NCI-H774 (cell line): ENCODE measurements at places on chromosomes 3 and 15.

- DNase-seq: no peak
Observed at GRCh38 chr3:195407531-195408409, 35.0 kb downstream of the ACAP2 start.

GRCh38 chr3:120162400-120162799, 68.2 kb upstream of the GSK3B start:
- DNase-seq: no peak

DNA sequence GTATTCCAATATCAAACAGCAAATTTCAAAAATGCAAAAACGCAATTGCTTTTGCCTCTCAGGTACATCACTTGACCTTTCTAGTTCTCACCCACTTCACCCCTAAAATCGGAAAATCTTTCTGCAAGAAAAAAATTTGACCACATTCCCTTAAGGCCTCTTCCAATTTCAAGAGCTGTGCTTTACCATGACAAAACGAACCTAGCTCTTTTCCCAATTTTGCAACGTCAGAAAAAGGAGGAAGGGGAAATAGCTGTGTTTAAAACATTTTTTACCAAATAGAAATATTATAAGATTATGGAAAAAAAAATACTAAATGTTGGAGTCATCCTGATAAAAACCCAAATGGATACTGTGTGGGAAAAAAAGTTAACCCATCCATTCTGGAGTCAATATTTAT, 1.1 kb upstream of the NR2C2 start:
- DNase-seq: no peak

GRCh38 chr15:31160297-31160696, 58.8 kb upstream of the TRPM1 start:
- no peak for DNase-seq

- DNase-seq: no peak
Observed at GRCh38 chr15:43423793-43424192, 52.9 kb downstream of the TUBGCP4 start.

DNA sequence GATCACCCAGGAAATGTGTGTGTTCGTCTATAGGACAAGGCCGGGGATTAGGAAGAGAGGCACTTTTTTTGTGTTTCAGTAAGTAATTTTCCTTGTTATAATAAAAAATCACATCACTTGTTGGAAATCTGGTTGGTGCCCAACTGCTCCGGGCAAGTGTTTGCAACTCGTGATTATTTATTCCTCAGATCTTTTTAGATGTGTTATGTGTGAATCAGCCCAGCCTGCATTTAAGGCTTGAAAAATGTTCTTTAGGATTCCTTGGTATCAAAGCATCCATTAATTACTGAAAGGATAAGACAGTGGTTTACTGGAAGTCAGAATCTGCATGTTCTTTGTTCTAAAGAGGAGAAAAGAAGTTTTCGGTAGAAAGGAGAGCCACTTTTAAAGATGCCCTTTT, 345.6 kb downstream of the FEZF2 start:
- DNase-seq: no peak

GRCh38 chr15:29670998-29671981, 151.0 kb downstream of the TJP1 start:
- no peak for DNase-seq

GRCh38 chr3:81995329-81995728, 233.9 kb upstream of the GBE1 start:
- DNase-seq: no peak

- no peak for DNase-seq
Observed at GRCh38 chr3:112350018-112350810, 17.3 kb downstream of the CD200 start.
